ENCODE measurements at places on chromosomes 16 and 17. TPM values are rescaled to one million over a fixed set of nuclear protein-coding genes. Genes with fewer than 3 reads are reported as not detected.
A peak's percentile ranks its signal among the peaks of the same experiment; 100 is the strongest.

DNA sequence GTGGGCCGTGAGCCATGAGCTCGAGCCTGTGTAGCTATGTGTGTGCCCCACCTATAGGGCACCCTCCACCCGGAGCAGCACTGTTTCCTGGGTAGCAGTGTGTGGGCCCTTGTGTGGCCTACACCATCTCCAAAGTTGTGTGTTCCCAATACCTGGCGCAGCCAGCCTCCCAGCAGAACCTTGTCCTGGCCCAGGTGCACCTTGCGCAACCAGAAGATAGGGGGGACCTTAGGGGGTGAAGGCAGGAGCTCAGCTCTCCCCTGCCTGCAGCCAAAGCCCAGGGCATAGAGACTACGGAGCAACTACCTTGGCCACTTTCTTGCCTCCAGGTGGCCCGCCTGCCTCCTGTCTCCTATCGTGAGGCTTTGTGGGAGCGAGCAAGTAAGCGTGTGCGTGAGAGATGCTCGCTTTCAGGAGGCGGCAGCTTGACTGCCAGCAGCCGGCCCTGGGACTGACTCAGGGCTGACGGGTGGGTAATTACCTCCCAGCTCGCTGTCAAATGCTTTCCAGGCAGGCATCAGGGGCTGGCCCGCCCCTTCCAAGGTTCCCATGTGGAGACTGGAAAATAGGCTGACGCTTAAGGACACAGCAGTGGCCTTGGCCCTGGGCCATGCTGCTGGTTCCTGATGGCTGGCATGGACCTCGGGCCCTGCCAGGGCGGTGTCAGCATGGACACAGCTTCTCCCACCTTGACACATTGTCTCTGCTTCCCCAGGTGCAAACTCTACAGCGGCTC, 19.0 kb downstream of the TRAF7 start:
- no peak for DNase-seq

GRCh38 chr16:31052114-31052513, 18.8 kb downstream of the STX4 start:
- DNase-seq, result no peak

DNA sequence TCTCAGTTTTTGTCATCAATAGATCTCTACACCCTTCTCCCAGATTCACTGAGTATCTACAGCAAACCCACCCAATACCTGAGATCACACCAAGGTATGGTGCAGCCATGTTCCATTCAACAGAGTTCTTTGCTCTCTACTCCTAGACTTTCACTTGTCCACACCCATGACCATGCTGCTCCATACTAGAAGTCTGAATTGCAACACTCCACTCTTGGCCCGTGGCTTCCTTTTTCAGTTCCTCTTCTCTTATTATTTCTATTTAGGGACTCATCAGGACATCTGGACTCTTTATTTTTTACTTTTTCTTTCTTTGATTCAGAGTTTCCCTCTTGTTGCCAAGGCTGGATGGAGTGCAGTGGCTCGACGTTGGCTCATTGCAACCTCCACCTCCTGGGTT, 37.1 kb downstream of the YWHAE start:
- no peak for DNase-seq

GRCh38 chr16:81992859-81993258, 18.4 kb downstream of the SDR42E1 start:
- no peak for DNase-seq

- no peak for DNase-seq
Measured at GRCh38 chr17:69870751-69871199, 204.2 kb upstream of the KCNJ16 start.

DNA sequence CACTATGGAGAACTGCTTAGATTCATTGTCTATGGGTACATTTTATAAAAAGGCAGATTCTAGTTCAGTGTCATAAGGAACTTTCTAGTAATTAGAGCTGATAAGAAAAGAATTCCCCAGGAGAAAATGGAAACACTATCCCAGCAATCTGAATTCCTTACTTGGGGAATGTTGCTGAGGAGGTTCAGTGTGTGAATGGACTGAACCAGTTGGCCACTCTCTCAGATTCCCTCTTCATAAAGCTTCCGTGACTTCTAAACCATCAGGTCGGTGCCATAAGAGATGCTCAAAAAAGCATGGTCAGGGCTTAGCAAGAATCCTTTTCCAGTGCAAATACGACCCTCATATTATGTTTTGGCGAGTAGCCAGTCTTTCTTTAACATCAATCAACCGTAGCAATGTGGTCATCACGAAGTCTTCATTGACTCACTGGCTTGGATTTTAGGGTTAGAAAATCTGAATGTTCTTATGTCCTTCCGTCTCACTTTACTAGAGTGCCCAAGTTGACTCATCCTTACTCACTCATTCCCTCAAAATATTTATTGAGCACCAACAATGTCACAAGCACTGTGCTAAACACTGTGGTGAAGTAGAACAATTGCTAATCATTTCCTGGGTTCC, 102.7 kb upstream of the HLF start:
- DNase-seq, result no peak

DNA sequence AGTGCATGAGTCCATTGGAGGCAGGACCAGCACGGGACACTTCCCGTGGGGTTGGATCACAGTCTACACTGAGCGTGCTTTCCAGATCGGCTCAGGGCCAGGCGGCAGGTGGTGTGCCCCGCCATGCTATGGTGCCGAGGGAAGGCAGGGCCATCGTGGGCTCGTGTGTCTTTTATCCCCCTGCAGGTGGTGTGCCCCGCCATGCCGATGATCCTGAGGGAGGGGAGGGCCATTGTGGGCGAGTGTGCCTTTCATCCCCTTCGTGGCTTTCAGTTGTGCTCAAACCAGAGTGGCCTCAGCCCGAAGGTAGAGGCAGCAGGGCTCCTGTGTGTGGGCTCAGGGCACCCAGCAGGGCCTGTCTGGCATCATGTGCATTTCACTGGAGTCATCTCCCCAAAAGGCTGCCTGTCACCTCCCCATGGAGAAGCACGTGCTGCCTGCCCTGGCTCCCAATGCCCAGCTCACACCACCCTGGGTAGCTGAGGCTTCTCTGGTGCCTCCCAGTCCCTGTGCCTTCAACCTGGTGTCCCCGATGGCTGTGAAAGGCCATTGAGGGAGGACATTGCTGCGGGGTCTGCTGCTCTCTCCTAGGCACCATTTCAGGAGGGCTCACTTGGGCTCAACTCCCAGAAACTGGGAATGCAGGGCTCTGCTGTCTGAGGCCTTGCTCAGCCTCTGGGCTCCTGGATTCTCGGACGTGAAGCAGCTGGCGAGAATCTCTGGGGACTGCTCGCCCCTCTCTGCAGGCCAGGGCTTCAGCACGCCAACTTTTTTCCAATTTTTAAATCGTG, 207.6 kb downstream of the NPIPB11 start:
- DNase-seq, result no peak

GRCh38 chr17:80898716-80899115, 92.9 kb upstream of the CHMP6 start:
- DNase-seq, result no peak

- peak; percentile 46 for DNase-seq
Measured at GRCh38 chr16:4184038-4184702, 57.7 kb downstream of the SRL start.

DNA sequence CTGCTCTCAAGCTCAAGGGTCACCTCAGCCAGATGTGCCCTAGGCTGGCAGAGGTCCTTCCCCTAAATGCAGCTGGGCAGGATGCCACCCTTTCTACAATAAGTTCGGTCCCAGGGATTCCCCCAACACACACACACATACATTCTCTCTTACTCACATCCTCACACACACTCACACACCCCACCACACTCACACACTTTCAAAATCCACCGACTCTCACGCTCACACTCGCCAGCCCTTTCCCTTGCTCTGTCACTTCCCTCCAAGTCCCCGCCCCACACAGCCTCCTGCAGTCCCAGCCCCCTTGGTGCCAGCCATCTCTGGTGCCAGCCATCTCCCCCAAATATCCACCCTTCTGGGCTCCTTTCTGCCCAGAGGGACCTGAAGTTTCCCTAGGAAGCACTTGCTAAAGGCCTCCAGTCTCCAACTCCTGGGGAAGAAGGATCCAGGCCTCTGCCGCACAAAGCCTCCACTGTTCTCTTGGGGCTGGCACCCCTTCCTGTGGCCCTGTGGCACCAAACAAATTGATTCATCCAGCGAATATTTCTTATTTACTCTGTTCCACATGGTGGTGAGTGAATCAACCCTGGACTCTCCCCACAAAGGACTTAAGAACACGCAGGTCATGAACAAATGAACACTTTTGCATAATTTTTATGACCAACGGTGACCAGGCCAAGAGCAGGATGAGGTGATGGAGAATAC, 3.8 kb upstream of the USP36 start:
- DNase-seq, result peak; percentile 36

- DNase-seq, result no peak
Measured at GRCh38 chr17:58315281-58315711, 13.3 kb downstream of the TSPOAP1 start.

- DNase-seq, result no peak
Measured at GRCh38 chr16:15782573-15783365, 74.1 kb downstream of the MYH11 start.

TSPAN10 gene
- total RNA-seq, result not detected

ZNF764 gene
- 6.1 TPM for total RNA-seq

CTRB1 gene
- total RNA-seq, result not detected

PIMREG gene
- 4.1 TPM for total RNA-seq

ZG16B gene
- not detected for total RNA-seq

SDR42E2 gene
- not detected for total RNA-seq

SPN gene
- total RNA-seq, result under 0.01 TPM

MYL4 gene
- 4.1 TPM for total RNA-seq

THUMPD1 gene
- total RNA-seq, result 75.8 TPM

RCVRN gene
- total RNA-seq, result under 0.01 TPM

Measured in frontal cortex (tissue), 4 donors.